Right ventricle myocardium inferior (tissue), 1 donor: ENCODE measurements at places on chromosomes 7 and 10.

DNA sequence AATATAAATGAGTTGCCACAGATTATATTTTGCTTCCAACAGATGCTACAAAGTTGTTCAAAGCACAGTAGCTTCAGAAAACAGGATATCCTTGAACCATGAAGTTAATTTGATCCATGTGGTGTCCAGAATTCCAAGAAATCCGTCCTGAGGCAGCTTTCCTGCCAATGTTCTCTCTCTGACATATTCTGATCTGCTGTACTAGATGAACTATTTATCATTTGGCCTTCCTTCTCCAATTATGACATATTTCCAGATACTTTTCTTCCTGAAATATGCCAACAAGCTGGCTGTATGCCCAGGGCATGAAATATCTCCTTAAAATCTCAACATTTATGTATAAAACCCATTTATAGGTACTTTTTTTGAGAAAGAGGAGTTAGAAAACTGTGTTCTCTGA, 141.1 kb downstream of the SPAG6 start:
- DNase-seq, result no peak

- peak; percentile 61 for DNase-seq
Observed at GRCh38 chr7:22193450-22193983, 163.4 kb downstream of the RAPGEF5 start.

DNA sequence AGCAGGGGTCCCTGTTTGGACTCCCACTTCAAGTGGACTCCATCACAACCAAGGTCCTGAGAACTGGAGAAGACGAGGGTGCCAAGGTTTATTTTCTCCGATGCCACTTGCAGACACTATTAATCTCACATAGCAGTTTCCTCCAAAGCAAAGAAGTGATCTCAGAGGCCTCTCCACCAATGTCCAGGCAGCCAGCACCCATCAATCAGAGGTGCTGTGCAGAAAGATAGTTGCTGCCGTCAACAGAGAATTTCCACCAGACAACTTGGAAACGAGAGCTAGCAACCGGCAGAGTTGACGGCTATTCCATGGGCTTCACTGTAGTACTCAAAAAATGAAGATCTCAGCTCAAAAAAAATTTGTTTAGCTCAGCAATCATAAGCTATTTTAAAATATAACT, 438.6 kb upstream of the PFKP start:
- no peak for DNase-seq

DNA sequence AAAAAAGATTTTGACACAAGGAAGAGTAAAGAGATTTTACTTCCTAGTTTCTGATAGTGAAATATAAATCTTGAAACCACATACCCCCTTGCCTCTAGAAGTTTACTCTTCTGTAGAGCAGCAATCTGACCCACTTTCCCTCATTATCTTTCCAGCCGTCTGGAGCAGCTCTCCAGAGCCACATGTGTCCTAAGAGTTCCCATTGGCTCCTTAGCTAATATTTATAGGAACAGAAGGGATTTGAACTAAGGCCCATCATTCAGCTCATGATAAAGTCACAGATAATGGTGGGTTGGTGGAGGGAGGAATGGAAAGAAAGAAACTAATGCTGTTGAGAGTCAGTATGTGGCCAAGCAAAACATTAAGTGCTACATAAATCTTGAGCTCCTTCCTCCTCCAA, 121.8 kb downstream of the INHBA start:
- no peak for DNase-seq

GRCh38 chr10:77710759-77711682, 73.4 kb upstream of the KCNMA1 start:
- DNase-seq, result peak; percentile 89

DNA sequence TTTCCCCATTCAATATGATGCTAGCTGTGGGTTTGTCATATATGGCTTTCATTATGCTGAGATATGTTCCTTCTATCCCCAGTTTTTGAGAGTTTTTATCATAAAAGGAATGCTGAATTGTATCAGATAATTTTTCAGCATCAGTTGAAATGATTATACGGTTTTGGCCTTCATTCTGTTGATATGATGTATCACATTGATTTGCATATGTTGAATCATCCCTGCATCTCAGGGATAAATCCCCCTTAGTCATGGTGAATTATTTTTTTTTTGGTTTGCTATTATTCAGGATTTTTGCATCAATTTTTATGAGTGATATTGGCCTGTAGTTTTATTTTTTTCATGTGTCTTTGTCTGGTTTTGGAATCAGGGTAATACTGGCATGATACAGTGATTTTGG, 1152.3 kb upstream of the C7orf33 start:
- DNase-seq, result no peak

DNA sequence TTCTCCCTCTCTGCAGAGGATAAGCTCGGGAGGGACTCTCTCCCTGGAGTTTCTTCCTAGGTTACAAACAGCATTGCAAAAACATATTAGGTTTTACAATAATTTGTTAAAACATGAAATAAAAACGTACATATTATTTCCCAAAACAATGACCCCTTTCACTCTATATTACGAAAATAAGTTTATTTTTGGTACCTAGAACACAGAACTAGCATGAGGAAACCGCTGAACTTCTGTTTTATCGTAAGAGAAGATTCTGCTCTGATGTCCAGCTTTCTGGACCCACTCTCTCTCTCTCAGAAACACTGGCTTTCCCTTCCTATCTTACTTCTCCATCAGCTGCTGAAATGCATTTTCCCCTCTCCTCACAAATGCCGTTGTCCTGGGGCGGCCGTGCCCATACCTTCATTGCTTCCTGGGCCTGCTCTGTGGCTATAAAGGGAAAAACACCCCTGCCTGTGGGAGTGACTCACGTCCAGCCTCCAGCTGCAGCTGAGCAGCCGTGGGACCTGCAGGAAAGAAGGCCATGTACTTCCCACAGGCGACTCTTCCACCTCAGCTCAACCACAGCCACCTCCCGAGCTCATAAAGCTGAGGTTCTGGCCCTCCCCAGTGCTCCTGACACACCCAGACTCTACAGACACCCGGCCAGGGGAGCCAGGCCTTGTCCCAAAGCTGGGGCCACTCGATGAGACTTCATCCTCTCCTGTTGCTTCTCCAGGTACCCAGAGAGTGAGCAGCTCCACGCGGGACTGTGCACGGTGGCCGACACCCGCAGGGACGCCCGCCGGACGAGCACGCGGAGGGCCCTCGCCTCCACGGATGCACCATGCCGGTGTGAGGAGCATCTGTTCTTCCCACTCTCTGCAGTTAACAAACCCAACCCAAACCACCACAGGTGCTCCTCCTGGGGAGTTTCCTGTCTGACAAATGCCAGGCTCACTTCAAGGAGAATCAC, 3.1 kb downstream of the GPER1 start:
- DNase-seq, result no peak

GRCh38 chr10:58028597-58029366, 238.9 kb downstream of the IPMK start:
- no peak for DNase-seq

- no peak for DNase-seq
Observed at GRCh38 chr10:52551046-52551445, 221.5 kb downstream of the MBL2 start.

DNA sequence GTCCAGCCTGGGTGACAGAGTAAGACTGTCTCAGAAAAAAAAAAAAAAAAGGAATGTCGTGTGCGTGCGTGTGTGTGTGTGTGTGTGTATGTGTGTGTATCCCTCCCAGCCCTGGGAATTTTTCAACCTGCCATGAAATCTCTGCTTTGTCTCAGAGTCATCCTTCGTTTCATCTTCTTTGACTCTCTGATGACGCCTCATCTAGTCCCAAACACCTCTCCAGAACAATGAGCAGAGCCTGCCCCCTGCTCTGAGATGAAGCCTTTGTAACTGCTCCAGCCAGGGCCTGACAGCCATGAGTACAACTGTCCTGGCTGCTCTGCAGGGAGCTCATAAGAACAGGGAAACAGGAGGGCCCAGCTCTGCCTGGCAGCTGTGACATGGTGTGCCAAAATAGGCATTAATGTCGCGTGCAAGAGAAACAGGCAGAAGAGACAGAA, 149.5 kb downstream of the FAM107B start:
- no peak for DNase-seq

DNA sequence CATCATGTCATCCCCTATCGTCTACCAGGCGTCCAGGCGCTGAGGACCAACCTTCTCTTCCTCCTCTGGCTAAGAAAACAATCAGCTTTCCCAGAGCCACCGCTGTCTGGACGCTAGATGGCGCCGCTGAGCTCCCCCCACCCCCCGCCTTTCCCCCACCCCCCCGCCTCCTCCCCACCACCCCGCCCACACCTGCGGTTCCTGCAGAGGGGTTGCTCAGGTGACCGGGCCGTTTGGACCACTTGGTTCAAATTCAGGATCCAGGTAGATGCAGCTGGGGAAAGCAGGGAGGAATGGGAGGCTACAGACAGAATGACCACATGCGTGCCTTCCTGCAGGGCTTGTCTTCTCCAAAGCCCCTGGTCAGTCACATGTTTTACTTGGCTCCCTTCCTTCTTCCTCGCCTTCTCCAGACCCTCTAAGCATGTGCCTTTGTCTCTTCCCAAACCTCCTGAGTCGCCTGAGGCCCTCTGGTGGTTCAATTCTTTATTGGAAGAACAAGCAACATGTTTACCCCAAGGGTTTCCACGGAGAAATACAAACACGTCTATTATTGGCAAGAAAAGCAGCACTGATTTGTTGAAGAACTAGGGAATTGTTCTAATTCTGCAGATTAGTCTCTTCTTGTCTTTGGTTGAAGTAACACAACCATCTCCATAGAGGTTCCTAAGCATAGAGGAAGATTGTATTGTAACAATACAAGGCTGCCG, 24.7 kb downstream of the AOC1 start:
- no peak for DNase-seq

DNA sequence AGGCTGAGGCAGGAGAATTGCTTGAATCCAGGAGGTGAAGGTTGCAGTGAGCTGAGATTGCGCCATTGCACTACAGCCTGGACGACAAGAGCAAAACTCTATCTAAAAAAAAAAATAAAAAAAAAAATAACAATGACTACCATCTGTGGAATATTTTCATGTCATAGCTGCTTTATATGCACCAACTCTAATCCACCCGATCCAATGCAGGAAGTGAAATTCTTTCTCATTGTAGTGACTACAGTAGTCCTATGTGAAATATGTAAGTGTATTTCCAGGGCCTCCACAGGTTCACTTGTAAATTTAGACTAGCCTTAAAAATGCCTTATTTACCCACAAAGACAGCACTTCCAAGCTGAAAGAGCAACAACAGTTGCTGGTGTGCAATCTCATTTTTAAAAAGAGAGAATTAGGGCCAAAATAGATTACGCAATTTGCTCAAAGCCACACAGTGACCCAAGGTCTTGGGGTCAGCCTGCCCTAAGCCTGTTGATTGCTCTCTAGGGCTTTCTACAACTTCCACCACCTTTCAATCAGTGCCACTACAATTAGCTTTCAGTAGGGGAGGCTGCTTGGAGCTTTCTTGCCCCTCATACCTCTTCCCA, 25.8 kb upstream of the EGFR start:
- no peak for DNase-seq

DNA sequence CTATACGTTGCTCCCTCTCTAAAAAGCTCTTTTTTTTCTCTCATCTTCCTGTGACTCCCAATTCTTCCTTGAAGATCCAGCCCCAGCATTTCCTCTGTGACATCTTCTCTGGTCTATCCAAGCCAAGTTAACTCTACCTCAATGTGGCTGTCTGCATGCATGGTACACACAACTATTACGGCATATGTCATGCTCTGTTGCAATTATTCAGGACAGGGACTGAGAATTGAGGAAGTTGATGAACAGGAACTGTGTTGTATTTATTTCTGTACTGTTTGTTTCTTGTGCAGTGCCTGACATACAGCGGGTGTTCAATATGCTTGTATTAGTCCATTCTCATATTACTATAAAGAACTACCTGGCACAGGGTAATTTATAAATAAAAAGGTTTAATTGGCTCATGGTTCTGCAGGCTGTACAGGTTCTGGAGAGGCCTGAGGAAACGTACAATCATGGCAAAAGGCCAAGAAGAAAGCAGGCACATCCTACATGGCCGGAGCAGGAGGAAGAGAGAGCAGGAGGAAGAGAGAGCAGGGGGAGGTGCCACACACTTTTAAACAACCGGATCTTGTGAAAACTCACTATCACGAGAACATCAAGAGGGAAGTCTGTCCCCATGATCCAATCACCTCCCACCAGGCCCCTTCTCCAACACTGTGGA, 6.3 kb downstream of the TRPV5 start:
- DNase-seq, result no peak

- no peak for DNase-seq
Observed at GRCh38 chr10:84256510-84257342, 11.9 kb downstream of the RGR start.

- no peak for DNase-seq
Observed at GRCh38 chr10:80407812-80408241, 524 bp upstream of the PRXL2A start.

DNA sequence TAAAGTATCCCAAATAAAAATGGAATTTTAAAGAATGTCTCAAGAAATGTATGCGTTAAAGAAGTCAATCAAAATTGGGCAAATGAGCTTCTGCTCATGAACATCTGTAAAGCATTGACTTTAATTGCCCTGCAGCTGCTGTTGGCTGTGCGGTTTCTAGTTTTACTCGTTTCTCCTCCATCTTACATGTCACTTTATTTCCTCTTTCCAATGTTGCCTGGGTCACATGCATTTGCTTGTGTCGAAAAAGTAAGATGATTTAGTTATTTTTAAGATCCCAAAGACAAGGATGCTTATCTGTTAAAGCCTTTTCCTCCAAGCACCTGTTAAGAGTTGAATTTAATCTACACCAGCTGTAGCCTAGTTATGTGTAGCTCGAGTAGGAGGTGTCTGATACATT, 310.4 kb downstream of the EXOC4 start:
- no peak for DNase-seq

- no peak for DNase-seq
Observed at GRCh38 chr10:96415891-96416554, 57.2 kb upstream of the OPALIN start.

DNA sequence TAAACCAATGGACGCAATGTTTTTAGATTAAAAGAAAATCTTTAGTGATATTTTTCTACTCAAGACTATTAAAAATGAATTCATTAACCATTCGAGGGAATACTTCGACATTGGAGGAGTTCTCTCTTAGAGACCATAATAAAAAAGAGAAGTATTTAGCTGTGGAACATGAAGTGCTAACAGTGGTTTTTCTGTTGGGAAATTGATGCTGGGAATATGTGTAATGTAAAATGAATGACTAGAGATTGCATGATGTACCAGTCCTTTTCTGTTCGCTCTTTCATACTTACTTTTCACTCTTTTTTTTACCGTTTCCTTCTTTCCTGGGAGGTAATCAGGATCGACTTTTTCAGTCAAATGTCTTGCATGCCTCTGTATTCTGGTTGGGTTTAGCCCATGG, 41.3 kb downstream of the ST7 start:
- DNase-seq, result no peak

GRCh38 chr7:104825099-104825498, 188.9 kb upstream of the KMT2E start:
- no peak for DNase-seq
